ENCODE measurements at places on chromosomes 7 and 10.

DNA sequence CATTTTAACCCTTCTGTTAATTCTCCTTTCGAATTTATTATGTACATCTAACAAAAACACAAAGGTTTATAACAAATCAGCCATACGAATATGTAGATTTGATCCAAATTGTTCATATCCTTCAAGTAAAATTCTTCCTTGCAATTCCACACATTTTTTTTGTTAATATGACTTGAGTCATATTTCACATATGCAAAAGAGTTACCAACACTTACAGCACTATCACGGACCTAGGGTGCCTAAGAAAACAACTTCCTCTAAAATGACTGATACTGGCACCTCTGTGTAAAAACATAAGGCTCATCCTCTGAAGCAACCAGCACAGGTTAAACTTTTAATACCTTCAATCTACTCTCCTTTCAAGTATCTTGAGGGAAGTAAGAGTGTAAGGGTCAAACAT lies 451.8 kb downstream of the SEMA3D start:
- no peak for DNase-seq

GRCh38 chr10:17047908-17048307 lies 81.7 kb downstream of the CUBN start:
- no peak for DNase-seq

DNA sequence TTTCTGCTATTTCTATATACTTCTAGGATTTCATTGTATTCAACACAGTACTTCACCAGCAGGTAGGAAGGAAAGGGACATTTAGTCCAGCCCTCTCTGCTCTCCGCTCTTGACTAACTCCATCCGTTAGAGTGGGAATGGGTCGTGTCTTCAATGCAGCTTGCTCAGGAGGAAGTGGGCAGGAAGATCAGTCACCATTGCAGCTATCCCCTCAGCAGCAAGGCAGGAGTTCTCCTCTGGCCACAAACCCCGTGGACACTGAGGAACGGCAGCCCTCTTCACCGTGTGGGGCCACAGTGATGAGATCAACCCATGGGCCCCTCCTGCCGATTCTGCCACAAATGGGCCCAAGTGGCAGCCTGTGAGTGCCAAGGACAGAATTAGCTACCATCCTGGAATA lies 30.2 kb upstream of the IKZF1 start:
- DNase-seq = no peak

DNA sequence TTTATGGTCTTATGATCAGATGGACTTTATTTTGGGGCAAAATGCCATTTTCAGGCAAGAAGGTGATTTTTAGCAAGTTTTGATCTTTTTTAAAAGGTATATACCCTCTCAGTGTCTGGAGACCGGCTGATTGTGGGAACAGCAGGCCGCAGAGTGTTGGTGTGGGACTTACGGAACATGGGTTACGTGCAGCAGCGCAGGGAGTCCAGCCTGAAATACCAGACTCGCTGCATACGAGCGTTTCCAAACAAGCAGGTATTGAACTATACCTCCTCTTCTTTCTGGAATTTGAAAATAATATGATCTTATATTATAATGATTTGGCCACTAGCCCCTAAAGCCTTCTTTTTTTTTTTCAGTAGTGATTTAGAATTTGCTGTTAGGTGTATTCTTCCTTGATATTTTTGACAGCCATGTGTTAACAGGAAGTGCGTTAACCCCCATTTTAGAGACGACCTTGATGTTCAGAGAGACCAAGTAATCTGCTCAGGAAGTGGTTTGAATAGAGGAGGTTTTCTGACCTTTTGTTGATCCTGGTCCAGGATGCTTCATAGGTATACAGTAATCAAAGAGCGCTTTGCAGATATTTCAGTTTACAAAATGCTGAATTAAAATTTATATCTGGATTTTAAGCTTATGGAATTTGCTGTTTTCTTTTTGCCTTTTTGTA lies 6.2 kb downstream of the BUB3 start:
- DNase-seq = no peak

- no peak for DNase-seq
Measured at GRCh38 chr7:124089621-124090020, 56.8 kb upstream of the TMEM229A start.

- no peak for DNase-seq
Measured at GRCh38 chr7:15228831-15229230, 326.3 kb upstream of the DGKB start.

- DNase-seq = no peak
Measured at GRCh38 chr10:106874604-106874889, 290.0 kb downstream of the SORCS1 start.

DNA sequence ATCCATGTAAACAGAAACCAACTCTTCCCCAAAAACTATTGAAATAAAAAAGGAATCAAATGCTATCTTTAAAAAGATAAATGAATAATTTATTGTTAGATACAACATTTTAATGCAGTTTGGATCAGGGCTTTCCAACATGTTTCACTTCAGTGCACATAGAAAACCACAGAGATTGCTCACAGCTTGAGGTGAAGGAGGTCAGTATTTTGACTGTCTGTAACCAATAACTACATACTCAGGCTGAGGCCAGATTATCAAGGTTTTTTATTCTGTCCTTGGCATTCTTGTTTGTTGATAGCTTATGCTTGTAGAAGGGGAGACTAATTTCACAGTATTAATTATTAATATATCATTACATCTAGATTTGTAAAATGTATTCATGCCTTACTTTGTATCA lies 195.5 kb downstream of the PRKG1 start:
- DNase-seq = no peak

DNA sequence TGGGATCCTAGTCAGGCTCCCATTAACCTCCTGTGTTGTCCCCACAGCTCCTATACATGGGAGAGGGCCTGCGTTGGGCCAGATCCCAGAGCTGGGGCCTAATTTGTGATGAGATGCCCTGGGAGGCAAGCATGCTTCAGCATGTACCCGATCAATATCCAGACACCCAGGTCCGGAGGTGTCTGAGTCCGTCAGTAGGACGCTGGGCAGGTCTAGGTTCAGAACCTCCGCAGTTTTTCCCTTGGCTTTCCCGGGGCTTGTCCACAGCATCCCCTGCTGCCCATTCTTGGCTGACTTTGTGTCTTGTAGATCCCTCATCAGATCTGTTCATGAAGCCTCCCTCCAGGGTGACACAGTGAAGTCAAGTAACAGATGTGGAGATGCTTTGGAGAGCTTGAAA lies 32.7 kb upstream of the RBAK start:
- DNase-seq = no peak

DNA sequence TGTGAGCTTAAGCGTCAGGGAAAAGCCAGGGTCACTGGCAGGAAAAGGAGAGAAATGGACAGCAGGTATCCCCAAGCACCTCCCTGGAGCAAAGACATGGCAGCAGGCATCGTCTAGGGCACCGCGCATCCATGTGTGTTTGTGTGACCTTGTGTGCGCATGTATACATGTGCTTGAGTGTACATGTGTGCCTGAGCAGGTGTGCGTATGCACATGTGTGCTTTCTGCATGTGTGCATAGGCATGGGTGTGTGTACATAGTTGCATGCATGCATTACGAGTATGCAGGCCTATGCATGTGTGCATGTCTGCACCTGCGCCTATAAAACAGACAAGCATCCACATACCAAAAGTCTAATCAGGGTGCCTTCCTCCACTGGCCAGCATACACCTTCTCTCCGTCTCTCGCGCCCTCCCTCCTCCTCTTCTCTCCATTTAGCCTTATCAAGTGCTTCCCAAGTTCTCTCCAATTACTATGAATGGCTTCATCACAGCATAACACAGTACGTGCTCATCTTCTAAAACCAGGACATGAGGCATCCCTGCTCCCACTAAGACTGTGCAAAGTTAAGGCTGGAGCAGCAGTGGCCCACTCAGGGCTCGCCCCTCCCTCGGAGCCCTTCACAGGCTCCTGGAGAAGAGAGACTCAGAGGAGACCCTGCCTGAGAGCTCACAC lies 30.6 kb downstream of the RASGEF1A start:
- DNase-seq = no peak

- no peak for DNase-seq
Measured at GRCh38 chr10:95306318-95306650, 15.5 kb upstream of the PDLIM1 start.

Data from stimulated activated CD4-positive, alpha-beta T cell treated with anti-CD3 and anti-CD28 coated beads, Interleukin-15, amount 100 ng/mL, for 24 hours (primary cell).